ENCODE measurements at places on chromosomes 3 and 15. TPM values are rescaled to one million over a fixed set of nuclear protein-coding genes. Genes with fewer than 3 reads are reported as not detected.

The PLCL2 gene
- 5.9 TPM for total RNA-seq

The DOCK3 gene
- total RNA-seq, result 9.0 TPM

The FEZF2 gene
- total RNA-seq, result not detected

The KCNMB2 gene
- total RNA-seq, result not detected

The STRIT1 gene
- not detected for total RNA-seq

The SRPRB gene
- 11.2 TPM for total RNA-seq

The ARPIN gene
- 26.6 TPM for total RNA-seq

The PARP15 gene
- total RNA-seq, result 0.46 TPM
